ENCODE measurements at places on chromosomes 5 and 9.

DNA sequence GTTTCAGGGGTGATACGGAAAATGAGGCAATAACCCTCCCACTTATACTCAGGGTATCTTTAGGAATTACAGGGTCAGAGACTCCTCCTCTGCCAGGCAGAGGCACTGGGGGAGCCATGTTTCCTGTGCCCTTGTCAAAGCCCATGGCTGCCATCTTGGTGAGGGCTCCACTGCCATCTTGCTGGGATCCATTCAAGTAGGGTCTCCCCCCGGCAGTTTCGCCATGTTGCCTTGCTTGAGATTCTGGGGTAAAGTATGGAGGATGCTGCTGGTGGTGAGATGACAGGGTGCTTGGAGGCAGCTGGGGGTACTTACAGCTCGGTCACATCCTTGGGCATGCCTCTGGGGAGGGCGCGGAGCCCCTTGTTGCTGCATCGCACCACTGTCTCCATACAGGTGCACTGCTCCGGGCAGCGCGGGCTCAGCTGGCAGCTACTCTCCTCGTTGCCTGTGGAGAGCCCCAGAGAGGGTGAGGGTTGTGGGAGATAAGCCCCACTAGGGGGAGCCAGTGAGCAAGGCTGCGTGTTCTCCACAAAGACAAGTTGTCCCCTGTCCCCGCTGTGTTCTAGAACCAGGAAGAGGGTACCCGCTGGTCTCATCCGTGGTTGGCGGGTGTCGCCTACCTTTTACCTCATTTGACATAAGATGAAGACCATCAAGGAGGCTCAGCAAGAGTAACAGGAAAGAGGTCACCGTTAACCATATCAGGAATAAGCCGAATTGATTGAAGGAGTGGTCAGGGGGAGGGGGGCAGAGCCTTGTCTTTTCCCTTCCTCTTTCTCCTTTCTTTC lies 169.0 kb upstream of the PANK3 start:
- peak; percentile 73 for DNase-seq

DNA sequence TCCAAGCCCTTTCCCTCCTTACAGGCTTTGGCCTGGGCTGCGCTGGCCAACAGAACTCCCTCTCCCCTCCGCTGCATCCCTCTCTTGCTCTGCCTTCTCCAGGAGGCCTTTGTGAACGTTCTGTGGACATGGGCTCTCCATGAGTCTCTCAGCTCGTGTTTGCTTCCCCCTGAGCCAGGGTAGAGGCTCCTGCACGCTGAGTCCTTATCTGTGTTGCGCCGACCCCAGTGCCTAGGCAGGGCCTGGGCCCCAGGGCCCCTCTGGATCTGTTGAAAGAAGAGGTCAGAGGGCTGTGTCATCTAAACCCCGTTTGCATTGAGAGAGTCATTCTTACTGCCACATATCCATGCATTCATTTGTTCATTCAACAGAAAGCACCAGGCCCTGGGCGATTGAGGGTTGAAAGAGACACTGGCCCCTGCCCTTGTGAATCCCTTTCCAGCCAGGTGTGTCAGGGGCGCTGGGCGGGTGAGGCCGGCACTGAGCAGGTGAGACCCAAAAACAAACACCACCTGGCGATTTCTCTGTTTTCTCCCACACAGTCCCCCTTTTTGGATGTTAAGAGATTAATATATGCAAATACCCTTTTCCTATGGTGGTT lies 111.2 kb upstream of the IER5L start:
- no peak for DNase-seq

DNA sequence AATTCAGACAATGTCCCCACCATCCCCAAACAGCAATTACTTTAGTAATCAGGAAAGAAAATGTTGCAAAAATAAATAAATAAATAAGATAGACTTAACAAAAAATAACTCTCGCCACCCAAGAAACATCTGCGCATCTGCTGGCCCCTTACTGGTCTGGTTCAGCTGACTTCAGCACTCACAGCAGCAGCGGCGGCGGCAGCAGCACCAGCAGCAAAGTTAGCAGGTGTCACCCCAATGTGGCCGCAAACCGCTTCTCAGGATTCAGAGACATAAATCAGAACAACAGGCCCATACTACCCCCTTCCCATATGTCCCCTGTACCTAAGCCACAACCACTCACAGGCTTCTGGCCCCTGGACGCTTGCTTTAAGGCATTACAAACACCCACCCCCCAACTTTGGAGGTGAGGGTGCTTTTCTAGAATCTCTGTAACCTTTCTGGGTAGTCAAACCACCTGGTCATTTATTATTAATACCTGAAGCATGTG lies 593.0 kb downstream of the BNC2 start:
- DNase-seq: no peak

- DNase-seq: no peak
Observed at GRCh38 chr9:5841771-5842573, 9.1 kb upstream of the ERMP1 start.

DNA sequence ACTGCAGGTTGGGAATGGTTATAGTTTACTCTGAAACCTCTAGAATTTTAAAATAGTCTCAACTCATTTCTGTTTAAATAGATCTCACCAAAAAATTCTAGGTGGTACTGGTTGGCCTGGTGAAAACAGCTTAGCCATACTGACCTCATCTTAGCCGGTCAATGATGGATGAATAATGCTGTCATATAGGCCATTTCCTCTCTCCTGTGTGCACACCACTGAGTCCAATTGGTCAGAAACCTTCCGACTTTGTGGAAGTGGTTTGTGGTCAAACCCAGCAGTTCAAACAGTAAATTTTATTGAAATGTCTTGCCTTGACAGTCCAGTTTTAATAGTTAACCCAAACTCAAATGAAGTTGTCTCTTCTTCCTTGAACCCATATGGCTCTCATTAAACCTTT lies 98.6 kb downstream of the GIN1 start:
- DNase-seq: peak; percentile 13

DNA sequence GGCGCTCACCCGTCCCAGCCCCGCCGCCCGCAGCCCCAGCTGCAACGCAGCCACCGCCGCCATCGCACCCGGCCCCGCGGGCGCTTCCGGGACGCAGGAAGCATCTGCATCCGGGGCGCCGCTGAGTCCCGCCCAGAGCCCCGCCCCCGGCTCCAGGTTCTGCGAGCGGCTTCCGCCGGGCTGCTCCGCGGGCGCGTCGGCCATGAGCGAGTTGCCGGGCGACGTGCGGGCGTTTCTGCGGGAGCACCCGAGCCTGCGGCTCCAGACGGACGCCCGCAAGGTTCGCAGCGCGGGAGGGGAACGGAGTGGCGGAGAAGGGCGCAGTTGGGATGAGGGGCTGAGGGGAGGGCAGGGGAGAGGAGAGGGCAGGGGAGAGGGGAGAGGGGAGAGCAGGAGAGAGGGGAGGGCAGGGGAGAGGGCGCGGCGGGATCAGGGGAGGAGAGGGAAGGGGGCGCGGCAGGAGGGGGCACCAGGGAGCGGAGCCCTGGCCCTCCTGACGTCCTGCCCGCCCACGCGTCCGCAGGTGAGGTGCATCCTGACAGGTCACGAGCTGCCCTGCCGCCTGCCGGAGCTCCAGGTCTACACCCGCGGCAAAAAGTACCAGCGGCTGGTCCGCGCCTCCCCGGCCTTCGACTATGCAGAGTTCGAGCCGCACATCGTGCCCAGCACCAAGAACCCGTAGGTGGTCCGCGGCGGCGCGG lies at the start of the genes SURF1 and SURF2:
TSS of gene SURF1 (minus strand) at position 97 of the 701 bp plus-strand sequence. CDS start at position 63, 34 bp downstream.
TSS of gene SURF2 (plus strand) at position 160 of the 701 bp plus-strand sequence. CDS start at position 203, 43 bp downstream.
- peak; percentile 94 for DNase-seq

DNA sequence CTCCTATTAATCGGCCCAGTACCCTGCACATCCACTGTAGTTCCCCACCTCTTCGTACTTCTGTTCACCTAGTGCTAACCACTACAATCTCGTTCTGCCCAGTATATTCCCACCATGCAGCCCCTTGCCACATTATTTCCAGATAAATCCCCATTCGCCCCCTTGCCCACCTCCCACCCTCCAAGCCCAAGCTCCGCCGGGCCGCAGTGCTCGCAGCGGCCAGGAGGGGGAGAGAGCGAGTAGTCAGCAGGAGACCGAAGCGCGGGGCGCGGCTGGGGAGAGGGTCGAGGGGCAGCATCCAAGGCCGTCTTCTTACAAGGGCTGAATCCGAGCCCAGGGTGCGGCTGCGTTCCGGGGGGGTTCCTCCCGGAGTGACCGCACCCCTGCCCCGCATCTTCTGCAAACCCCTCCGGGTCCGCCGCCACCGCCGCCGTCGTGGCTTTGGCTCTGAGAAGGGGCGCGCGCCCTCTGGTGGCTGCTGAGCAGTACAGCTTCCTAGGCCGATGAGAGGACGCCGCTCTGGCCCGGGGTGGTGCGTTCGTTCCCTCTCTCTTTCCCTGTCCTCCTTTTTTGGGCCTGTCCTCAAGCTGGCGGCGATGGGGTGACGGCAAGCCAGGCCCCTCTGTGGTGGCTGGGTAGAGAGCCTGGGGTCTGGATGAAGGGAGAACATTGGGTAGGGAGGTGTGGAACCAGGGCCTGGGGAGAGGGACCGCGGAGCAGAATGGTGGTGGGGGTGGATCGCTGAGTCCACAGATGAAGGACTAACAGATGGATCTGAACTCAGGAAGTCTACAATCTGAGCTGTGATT lies 30.0 kb upstream of the PSD2 start:
- peak; percentile 90 for DNase-seq

- DNase-seq: no peak
Observed at GRCh38 chr5:81188962-81189361, 44.2 kb upstream of the CKMT2 start.

GRCh38 chr5:101897914-101898313 lies 398.2 kb downstream of the SLCO4C1 start:
- DNase-seq: no peak

GRCh38 chr5:1525624-1526189 lies 1.9 kb upstream of the LPCAT1 start:
- DNase-seq: no peak

GRCh38 chr9:22040760-22041159 lies 31.7 kb upstream of the CDKN2B start:
- DNase-seq: no peak

- DNase-seq: peak; percentile 42
Observed at GRCh38 chr9:96020792-96021550, 145.5 kb downstream of the ERCC6L2 start.

GRCh38 chr5:65364907-65365306 lies 116.8 kb downstream of the ADAMTS6 start:
- DNase-seq: no peak

GRCh38 chr9:83059417-83059816 lies 3.5 kb downstream of the RASEF start:
- no peak for DNase-seq

DNA sequence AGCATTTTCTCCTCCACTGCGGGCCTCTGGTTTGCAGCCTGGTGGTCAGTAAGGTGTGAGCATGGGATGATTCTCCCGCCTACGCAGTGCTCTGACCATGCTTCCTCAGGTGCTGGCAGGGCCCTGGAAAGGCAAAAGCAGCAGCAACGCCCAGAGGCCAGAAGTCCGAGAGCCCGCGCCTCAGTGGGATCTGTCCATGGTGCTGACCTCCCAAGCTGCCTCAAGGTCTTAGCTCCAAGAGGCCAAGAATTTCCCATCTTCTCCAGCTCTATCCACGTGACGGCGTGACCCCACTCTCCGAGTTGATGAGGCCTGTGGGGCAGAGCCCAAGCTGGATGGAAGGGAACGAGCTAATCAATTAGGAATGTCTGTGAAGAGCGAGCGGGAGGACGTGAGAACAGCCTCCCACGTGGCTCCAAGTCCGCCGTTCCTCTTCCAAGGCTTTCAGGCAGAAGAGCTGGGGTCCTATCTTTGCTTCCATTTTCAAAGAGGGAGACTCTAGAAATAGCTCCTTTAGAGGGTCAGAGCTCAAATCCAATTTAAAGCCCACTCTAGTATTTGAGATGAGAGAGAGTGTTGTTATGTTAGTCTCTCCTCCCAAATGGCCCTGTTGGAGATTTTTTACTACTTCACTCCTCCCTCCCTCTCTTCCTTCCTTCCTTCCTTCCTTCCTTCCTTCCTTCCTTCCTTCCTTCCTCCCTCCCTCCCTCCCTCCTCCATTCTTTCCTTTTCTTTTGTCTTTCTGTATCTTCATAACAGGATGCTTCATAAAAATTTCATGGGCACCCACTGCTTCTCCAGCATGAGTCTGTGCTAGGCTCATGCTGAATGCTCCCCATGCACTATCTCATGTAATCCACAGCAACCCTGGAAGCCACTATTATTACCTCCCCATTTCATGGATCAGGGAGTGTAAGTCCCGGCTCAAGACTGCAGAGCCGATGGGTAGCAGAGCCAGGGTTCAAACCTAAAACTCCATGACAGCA lies 69.3 kb downstream of the OLFM1 start:
- peak; percentile 30 for DNase-seq

DNA sequence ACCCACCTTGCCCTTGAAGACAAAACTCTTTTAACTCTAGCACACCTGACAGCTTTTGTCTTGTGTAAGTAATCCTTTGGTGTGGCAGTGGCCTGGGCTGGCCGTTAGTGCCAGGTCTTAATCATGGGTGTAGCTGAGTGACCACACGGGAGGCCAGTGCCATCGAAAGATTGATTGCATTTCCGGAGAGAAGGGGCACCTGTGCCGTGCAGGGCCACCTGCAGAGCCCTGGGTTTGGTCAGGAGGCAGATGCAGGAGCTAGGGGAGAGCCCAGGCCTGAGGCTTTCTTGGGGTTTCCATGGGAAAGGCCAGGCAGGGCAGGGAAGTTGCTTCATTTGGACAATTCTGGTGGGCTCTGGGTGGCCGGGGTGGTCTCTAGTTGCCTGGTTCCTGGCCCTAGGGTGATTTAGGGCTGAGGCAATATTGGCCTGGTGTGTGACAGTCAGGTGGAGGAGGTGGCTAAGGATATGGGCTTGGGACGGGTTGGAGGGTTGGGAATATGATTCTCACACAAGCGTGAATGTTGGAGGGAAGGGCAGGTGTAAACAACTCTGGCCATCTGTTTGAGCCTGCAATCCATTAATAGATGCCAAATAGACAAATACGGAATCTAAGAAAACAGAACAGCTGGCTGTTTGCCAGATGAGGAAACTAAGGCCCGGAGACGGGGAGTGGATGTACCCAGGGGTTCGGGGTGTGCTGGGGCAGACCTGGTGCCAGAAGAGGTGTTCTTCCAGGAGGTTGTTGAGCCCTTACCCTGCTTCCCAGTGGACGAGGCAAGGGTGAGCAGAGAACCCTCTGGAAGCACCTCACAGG lies 4.6 kb downstream of the DBH start:
- DNase-seq: no peak

- DNase-seq: no peak
Observed at GRCh38 chr5:11289733-11290132, 528.7 kb upstream of the DAP start.

DNA sequence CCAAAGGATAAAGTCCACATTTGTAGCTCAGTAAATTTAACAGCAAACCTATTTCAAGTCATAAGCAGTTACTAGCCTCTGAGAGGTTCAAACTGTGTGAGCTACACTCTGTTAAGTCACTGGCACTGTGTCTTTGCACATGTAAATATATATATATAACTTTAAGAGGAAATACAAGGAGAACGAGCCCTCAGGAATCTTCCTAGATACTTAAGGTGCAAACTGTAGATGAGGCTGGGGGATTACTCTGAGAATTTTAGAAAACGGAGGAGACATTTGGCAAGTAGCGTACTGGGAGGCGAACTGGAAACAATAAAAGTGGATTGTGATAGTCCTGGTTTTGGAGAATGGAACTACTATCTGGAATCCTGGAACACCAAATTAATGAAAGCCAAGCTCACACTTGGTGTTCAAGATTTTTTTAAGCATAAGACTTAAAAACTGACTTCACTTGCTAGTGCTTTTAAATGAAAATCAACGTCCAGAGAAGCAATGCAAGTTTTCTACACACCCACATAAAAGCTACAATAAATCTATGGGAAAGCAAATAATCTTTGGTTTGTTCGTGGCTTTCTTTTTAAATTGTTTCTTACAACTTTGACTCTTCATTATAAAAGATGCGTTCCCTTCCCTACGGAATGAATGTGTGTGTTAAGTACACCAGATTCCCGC lies 1057.0 kb upstream of the DMAC1 start:
- DNase-seq: no peak
